CD4-positive, alpha-beta memory T cell (primary cell): ENCODE measurements at places on chromosomes 4 and X. TPM values are rescaled to one million over a fixed set of nuclear protein-coding genes. Genes with fewer than 3 reads are reported as not detected.

GRCh38 chr4:6560416-6561172 lies 14.4 kb upstream of the MAN2B2 start:
- DNase-seq = no peak

DNA sequence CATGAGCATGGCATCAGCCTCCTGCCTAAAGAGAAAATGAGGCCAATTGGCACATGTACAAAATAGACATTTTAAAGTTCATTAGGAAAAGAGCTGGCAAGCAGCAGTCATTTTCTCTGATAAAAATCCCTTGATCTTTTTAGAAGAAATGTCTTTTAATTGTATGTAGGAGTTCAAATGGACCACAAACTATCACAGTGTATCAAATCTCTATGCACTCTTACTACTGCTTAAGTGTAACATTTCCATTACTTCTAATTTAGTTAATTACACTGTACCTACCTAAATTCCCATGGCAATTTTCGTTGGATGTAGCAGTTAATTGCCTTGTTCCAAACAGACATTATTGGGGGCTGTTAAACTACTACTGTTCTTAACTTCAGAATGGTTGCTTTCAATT lies 233.7 kb upstream of the TECRL start:
- DNase-seq = no peak

The KLB gene
- total RNA-seq = not detected

The TCEAL7 gene
- total RNA-seq = not detected

The SOD3 gene
- not detected for total RNA-seq

GRCh38 chr4:131764730-131765129 lies 1384.4 kb upstream of the PCDH10 start:
- no peak for DNase-seq

- no peak for DNase-seq
These were observed 127.2 kb upstream of the FRMPD4 start for GRCh38 chrX:12011075-12011474.

DNA sequence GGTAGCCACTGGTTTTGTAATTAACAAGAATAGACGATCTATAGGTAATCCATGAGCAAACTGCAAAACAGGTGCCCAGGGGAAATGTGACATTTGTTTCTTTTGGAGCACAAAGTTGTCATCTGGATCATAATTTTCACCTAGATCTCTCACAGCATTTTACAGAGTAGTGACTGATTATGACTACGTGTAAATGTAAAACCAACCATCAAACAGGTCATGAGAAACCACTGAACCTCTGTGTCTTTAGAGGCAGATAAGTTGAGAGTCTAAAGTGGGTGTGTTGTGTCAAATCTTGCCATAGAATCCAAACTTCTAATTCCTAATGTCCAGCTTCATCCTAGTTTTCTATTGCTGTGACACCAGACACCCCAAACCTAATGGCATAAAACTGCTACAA lies 648.1 kb downstream of the MID1IP1 start:
- DNase-seq = no peak

The PPP1R2C gene
- not detected for total RNA-seq

The CFAP97 gene
- 41.6 TPM for total RNA-seq

DNA sequence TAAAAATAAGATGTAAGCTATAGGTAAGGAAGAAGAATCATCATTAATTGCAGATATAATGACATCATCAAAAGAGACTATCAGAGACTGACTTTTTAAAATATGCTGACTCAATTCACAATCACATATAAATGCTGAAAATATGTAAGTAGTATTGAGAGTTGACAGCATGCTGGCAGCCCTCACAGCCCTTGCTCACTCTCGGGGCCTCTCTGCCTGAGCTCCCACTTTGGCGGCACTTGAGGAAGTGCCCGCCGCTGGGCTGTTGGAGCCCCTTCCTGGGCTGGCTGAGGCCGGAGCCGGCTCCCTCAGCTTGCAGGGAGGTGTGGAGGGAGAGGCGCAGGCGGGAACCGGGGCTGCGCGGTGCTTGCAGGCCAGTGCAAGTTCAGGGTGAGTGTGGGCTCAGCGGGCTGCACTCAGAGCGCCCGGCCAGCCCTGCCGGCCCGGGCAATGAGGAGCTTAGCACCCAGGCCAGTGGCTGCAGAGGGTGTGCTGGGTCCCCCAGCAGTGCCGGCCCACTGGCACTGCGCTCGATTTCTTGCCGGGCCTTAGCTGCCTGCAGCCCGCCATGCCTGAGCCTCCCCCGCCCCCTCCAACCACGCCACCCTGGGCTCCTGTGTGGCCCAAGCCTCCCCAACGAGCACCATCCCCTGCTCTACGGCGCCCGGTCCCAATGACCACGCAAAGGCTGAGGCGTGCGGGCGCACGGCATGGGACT lies 68.9 kb downstream of the RAB28 start:
- no peak for DNase-seq

- DNase-seq = no peak
These were observed 28.0 kb downstream of the MGAT4D start for GRCh38 chr4:140469791-140470733.

The ENPP6 gene
- total RNA-seq = not detected

DNA sequence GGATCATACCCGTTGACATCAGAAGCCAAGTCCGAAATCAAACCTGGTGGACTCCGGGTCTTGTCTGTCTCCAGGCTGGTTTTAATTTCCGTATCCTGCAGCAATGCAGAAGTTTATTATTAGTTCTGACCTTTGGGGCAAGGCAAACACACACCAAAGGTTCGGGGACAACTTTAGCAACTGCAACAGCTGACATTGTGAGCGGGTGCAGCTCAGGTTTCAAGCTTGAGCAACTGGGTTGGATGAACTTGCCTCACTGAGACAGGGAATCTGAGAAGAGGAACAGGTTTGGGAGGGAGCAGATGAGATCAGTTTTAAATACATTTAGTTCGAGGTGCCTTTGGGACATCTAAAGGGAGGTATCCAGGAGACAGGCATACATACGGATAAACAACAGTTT lies 110.7 kb downstream of the GNL3L start:
- no peak for DNase-seq

DNA sequence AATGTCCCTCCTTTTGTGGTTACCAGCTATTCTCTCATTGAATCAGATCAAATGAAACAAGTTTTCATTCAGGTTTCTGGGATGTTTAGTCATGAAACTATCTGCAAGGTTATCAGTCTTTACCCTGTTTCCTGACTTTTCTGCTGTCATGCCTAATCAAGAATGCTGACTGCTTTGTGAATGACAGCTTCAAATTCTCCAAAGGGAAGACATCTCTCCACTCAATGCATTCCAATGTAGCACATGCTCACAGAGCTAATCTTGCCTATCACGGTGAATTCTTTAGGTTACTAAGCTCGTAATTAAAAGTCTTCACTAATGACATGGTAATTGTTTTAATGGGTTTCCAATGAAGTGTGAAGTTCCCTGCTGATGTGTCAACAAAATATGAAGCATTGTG lies 1068.5 kb downstream of the PCDH7 start:
- DNase-seq = no peak

The CNKSR2 gene
- 8.6 TPM for total RNA-seq

DNA sequence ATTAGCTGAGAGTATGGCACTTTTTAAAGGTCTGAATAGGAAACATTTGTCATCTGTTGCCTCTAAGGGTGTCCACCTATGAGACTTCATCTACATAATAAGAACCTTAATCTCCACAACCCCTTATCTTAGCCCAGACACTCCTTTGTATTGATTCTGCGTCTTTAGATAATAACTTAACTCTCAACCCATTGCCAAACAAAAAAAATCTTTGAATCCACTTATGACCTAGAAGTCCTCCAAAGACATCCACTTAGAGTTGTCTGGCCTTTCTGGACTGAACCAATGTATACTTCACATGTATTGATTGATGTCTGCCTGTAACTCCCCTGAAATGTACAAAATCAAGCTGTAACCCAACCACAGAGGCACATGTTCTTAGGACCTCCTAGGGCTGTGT lies 66.0 kb upstream of the CHRNA9 start:
- no peak for DNase-seq

GRCh38 chr4:76306882-76307659 lies 538 bp downstream of the STBD1 start:
- DNase-seq = peak; percentile 14

DNA sequence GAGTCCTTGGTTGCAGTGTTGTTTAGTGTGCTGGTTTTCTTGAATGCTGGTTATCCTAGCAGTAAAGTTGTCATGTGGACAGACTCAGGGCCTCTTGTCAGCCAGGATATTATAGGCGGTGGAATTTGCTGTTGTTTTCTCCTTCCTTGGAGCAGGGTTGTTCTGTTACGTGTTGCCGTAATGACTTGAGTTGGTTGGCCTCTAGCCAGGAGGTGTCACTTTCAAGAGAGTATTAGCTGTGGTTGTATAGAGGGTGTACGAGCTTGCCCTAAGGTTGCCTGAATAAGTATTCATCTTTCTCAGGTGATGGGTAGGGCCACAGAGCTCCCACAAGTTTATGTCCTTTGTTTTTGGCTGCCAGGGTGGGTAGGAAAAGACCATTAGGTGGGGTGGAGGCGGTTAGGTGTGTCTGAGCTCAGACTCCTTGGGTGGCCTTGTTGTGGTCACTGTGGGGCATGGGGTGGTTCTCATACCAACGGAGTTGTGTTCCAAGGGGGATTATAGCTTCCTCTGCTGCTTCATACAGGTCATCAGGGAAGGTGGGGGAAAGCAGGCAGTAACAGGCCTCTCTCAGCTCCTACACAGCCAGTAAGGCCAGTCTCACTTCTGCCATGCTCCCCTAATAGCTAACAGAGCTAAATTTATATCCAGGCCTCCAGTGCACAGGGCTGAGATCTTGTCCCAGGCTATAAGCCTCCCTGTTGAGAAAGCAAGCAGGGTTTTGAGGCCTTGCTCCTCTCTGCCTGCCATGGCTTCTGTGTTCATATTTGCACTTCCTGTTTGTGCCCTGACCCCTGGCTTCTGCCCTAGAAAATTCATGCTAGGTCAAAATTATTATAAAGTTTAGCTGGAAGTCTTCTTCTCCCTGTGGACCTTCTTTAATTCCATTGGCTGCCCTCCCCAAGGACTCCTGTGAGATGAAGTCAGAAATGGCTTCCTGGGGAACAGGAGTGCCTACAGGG lies 594.7 kb downstream of the RAPGEF2 start:
- DNase-seq = no peak

DNA sequence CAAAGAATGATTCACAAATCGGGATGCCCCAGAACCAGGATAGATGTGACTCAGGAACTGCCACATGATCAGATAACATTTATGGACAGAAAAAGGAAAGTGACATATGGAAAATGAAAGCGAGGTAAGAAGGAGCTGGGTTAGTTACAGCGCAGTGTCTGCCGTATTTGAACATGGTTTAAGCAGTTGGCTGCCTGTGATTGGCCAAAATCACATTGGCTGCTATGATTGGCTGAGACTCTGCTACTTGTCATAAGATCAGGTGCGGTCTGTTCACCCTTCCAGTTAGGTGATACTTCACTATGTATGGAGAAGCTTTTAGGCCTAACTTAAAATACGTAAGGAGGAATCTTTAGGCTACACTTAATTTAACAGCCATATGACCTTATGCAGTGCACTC lies 322.7 kb upstream of the HAND2 start:
- DNase-seq = no peak

The TMEM144 gene
- total RNA-seq = 0.61 TPM

The ERVMER34-1 gene
- not detected for total RNA-seq

DNA sequence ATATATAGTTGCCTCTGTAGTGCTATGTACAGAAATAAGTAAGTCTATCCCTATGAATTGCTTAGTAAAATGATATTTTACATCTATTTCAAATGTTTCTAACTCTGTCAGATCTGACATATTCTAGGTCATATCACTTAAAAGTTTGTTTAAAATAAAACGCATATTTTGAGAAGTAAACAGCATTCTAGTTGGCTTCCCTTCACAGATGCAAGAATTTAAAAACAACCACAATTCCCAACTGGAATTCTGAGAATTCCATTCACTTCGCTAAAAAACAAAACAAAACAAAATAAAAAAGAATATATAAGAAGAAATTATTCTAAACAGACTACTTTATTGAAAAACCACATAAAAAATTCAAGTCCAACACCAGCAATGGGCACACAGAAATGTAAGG lies 126.0 kb downstream of the PPP3CA start:
- no peak for DNase-seq
